Stimulated activated CD4-positive, alpha-beta T cell treated with anti-CD3 and anti-CD28 coated beads, Interleukin-4, amount 100 ng/mL, for 48 hours (primary cell): ENCODE measurements at places on chromosomes 16 and 17.
A peak's percentile ranks its signal among the peaks of the same experiment; 100 is the strongest.

DNA sequence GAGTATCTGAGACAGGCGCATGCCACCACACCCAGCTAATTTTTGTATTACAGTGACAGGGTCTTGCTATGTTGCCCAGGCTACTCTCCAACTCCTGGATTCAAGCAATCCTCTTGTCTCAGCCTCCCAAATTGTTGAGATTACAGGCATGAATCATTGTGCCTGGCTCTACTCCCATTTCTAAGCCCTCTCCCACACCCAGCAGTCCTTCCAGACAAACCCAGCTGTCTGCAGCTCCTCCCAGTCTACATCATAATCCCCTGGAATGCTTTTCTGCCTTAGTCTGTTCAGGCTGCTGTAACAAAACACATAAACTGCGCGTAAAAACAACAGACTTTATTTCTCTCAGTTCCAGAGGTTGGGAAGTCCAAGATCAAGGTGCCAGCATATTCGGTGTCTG, 144.5 kb downstream of the GRIN2A start:
- no peak for DNase-seq

DNA sequence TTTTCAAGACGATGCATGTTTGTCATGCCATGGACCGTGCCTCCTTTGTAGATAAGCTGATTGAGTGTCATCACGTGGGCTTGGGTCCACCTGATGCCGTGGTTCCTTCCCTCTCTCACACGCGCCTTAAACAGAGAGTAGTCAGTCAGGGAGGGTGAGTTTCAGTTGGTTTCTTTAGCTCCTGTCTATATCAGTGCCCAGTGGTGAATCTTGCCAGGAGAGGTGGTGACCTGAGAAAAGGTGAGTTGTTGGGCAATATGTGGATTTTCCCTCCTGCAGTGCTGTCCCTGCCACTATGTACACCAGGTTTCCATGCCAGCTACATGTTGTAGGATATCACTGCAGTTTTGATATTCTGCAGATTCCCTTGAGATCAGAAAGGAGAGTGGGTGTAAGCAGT, 129.7 kb downstream of the LAT start:
- no peak for DNase-seq

DNA sequence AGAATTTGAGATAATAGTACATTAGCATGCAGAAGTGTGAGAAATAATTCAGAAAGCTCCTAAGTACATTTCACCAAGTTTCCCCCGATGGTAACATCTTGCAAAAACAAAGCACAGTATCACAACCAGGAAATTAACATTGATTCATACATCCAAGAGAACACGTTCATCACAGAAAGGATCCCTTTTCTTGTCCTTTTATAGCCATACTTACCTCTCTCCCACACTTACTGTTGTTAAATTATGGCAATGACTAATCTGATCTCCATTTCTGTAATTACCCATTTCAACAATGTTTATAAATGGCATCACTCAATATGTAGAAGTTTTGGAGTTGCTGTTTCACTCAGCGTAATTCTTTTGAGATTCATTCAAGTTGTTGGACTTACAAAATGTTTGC, 1260.0 kb downstream of the CDH8 start:
- no peak for DNase-seq

- no peak for DNase-seq
These were observed 72.4 kb downstream of the NOG start for GRCh38 chr17:56665864-56666263.

DNA sequence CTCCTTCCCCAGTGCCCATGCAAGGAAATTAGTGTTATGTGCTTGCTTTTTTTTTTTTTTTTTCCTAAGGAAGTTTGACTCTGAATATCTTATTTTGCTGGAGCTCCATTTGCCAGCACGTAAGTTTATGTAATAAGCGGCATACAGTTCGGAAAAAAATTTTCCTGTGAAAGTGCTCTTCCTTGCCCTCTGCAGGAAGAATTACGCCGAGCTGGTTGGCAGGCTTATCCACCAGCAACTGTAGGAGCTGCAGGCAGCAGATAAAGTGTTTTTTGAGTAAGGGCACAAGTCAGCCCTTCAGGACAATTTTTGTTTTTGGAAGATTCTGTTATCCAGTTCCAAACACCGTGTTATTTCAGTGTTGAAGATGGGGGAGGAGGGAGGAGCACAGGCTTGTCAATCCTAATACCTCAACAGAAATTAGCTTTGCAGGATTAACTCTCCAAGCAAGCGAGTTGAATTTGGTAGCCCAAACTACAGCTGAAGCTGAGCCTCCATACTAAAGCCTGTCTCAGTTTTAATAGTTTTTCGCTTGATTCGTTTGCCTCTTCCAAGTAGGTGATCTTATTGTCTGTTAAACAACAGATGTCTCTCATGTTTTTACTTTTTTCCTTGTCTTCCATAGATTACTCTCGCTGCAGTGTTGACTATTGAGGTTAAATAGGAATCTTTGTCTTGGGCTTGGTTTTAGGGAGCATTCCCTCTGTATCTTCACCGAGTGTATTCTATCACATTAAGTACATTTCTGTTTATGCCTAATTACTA, 1.1 kb downstream of the SPECC1 start:
- DNase-seq, result no peak

DNA sequence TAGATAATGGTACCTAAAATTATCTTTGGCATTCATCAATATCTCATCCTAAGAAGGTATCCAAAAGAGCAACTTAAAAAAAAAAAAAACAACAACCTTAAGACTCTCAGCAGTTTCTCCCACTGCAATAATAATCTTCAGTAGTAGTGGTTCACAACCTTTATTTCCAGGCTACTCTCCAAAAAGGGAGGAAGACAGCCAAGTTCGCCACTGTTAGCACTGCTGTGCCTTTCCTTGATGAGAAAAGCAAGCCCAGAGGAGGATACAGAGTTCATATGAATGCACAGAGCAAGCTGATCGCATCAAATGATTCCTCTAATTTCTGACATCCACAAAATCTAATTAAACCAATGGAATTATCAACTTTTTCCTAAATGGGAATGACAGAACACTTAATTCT, 199.4 kb downstream of the AATF start:
- no peak for DNase-seq

GRCh38 chr16:68642436-68643101, 2.5 kb upstream of the CDH3 start:
- DNase-seq, result no peak

GRCh38 chr16:54847207-54847606, 83.5 kb upstream of the IRX5 start:
- no peak for DNase-seq

- DNase-seq, result no peak
These were observed 2.8 kb downstream of the ADCY7 start for GRCh38 chr16:50269061-50269705.

DNA sequence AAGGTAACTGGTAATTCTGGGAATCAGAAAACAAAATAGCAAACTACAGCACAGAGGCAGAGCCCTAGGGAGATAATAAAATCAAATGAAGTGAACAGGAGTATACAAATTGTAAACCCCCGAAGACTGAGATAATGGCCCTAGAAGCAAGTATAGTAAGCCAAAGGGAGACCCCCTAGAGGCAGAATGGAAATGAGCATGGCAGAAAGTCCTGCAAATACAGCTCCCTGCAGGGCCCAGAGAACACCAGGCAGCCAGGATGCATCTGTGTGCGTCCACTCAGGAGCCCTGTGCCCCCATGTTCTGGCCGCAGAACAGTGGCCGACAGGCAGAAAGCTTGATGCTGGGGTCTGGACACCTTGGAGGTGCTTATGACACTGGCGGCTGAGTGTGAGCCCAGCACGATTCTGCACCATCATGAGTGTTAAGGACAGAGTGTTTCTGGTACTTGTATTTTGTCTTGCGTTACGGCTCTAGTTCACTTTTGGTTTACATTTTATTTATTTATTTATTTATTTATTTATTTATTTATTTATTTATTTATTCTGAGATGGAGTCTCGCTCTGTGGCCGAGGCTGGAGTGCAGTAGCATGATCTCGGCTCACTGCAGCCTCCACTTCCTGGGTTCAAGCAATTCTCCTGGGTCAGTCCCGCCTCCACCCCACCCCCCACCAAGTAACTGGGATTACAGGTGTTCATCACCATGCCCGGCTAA, 48.7 kb downstream of the RGS9 start:
- no peak for DNase-seq

DNA sequence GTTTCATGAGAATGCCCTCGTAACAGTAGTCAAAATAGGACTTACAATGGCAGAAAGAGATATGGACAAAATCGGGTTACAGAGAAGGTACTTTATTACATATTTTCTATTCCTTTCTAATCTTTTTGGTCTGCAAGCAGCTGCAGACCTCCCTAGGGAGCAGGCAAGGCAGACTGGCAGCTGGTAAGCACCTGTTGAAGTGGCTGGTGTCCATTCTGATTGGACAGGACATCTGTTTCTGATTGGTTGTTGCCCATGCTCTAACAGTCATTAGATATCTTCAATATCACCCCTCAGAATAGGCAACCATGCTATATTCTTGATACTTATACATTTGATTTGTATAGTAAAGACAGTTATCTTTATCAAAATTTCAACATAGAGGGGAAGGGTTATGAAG, 606.3 kb downstream of the KCNJ2 start:
- DNase-seq, result no peak

DNA sequence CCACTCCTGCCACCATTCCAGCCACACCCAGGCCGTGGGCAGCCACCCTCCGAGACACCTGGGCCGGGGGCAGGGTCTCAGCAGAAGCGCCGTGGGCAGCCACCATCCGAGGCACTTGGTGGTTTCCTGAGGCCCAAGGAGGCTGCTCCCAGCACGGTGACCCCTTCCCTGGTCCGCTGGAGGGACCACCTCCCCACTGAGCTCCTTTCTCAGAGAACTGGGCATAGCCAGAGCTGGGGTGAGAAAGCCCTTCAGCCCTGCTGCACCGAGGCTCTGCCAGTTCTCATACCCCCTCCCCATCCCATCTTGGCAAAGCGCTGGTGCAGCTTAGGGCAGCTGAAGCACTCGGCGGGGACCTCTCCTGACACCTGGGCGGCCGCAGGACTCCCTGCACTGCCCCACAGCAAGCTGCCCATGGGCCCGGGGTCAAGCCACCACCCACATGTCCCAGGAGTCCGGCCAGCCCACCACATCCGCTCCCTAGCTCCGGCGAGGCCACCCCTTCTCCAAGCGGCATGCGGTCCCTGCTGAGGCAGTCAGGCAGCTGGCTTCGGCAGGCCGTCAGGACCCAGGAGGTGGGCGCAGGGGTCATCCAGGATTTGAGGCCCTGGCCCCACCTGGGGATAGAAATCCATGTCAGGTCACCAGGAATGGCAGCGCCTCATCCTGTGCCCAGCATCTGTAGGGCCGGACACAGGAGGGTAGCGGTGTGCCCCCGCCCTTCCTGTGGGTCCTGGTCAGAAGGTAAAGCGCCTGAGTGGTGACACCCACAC, 1.3 kb upstream of the CYBA start:
- DNase-seq, result no peak

DNA sequence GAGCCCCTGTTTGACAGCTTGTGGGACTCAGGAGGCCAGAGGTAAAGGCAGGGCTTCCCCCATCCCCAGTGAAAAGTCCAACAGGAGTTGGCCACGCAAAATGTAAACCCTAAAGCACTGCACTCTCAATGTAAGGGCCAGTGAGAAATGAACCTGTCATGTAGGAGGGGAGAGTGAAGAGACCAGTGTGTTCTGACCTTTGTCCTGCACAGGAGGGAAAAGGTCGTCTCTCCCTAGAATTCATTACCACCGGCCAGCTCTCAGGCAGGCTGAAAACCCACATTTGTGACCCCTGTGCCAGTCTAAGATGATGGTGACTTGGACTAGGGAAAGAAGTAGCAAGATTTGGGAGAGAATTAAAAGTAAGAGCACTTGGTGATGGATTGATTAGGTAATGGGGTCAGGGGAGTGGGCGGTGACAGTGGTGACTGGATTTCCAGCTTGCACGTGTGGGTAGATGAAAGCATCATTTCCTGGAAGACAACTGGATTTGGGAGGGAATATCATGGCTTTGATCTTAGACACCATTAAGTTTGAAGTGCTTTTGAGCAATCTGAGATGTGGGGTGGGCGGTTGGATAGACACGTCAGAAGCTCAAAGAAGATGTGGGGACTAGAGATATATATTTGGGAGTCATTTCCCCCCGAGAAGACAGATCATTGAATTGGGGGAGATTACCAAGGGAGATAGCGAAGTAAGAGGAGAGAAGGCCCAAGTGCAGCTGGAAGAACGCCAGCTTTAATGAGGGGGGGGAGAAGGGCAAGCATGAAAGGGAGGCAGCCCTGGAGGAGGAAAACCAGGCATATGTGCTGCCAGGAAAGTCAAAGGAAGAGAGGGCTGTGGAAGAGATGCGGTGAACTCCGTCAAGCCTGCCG, 119.5 kb downstream of the NTN1 start:
- DNase-seq, result peak; percentile 4

GRCh38 chr17:8300627-8301242, 5.5 kb upstream of the SLC25A35 start:
- peak; percentile 27 for DNase-seq

DNA sequence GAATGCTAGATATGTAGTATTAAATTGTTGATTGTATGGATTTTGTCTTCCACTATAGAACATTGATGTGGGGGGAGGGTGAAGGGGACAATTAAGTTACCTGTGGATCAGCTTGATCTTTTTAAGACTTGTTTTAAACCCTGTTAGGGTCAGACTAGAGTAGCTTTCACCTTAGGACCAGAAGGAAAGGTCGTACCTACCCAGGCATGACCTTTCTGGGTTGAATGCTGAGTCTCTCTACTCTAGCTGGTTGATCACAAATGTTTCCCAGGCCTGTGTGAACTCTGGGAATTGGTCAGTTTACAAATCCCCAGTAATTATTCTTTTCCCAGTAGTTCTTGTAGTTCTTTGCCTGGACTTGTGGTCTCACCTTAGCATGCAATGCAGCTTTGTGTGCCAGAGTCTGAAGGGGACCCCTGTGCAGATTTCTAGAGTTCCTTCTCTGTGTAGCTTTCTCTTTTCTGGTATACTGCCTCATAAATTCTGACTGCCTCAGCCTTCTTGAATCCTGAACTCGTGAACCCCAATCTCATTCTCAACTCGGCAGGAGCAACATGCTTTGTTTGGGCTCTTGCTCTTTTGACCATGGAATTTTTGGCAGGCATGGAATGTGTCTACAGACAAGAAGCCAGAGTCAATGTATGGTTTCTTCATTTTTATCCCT, 54.1 kb downstream of the VMP1 start:
- no peak for DNase-seq

DNA sequence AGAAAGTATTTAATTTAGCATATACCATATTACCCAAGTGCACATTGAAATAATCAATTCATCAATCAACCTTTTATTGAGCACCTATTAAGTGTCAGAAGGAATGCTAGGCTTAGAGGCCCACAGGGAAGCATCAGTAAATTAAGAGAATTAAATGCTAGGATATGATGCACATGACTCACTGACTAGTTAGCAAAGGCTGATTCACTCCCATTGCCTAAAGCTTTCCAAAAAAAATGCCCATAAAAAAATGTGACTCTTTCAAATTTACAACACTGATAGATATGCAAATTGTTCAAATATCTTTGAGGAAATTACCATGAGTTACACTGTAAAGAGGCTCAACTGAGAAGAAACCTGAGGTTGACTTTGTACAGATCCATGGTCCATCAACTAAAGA, 883.3 kb downstream of the CDH11 start:
- no peak for DNase-seq
